ENCODE measurements at places on chromosomes 6 and 20.

GRCh38 chr6:70264306-70264705 lies 38.6 kb downstream of the COL9A1 start:
- DNase-seq: no peak

- no peak for DNase-seq
Observed at GRCh38 chr20:20227013-20227571, 140.8 kb upstream of the INSM1 start.

- DNase-seq: no peak
Observed at GRCh38 chr20:37687478-37687805, 6.4 kb upstream of the CTNNBL1 start.

GRCh38 chr6:161245363-161245762 lies 28.5 kb downstream of the AGPAT4 start:
- no peak for DNase-seq

DNA sequence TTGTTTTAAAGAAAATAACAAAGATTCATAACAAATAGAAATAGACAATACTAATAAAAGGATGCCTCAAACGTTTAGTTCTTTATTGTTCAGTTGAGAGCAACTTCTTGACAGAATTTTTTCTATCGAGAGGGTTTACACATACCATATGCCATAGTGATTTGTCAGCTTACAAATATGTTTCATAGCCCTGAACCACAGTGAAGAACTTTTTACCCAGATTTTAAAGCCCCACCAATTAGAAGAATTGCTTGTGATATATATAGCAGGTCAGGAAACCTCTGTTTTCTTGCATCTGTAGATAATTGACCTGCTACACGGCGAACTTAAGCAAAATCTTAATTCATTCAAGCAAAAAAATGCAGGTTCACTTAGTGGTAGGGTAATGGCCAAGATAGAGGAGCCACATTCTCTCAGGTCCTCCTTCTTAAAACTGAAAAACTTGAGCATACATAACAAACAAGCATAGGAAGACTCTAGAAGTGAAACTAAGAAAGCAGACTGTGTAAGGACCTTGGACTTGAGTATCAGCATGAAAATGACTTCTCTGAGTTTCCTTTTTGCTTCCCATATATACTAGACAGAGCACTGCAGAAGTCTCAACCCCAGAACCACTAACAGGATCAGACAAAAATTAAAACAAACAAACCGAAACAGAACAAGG lies 39.5 kb downstream of the CRISP1 start:
- no peak for DNase-seq

GRCh38 chr20:44637522-44638372 lies 13.8 kb downstream of the ADA start:
- DNase-seq: no peak

- DNase-seq: no peak
Observed at GRCh38 chr6:41713650-41714291, 21.6 kb downstream of the TFEB start.

GRCh38 chr6:22512686-22513427 lies 56.5 kb upstream of the HDGFL1 start:
- DNase-seq: no peak

DNA sequence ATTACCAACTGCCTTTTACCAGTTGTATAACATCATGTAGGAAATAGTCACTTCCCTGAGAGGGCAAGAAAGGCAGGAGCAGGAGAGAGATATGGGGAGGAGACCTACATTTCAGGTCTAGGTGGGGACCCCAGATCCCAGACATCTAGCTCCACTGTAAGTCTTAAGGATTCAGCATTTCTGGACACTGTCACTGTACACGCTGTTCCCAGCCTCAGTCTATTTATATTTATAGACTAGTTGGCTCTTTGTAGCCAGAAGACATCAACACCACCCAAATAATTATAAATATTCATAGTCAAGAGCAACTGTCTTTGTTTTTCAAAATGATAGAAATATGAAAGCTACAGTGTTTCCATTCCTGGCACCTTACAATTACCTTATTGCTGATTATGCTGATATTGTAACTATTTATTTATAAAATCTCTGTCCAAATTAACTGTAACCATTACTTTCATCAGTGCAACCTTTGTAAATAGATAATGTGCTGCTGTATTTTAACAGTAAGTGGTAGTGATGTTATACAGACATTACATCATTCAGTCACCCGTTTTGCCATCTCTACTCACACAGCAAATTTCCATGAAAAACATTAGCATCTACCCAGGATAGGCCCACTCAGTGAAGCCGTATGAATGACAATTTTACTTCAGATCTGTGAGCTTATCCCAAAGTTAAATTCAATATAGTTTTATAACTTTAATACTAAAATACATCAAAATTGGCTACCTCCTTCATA lies 162.8 kb downstream of the PTPRK start:
- DNase-seq: no peak

DNA sequence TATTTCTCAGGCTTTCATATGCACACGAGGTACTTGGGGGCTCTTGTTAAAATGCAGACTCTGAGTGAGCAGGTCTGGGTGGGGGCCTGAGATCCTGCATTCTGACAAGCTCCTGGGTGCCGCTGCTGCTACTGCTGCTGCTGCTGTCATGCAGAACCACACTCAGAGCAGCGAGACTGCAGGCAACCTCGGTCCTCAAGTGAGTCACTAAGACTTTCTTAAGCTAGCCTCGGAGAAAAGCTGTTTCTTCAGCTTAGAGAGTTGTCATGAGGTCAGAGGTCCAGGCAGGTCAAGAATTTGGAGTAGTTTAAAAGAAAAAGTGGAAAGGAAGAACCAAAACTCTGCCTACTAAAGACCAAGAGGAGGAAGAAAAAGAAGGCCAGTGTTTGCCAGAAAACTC lies 92.9 kb downstream of the SPTLC3 start:
- peak; percentile 77 for DNase-seq

- DNase-seq: peak; percentile 93
Observed at GRCh38 chr6:5541751-5542432, 280.6 kb downstream of the FARS2 start.

- DNase-seq: peak; percentile 77
Observed at GRCh38 chr6:13486679-13487121, 700 bp downstream of the GFOD1 start.

- peak; percentile 79 for DNase-seq
Observed at GRCh38 chr20:44651684-44652423, at the start of gene ADA. TSS of gene ADA (minus strand) at chr20:44651699. CDS start at chr20:44651607, 92 bp downstream.

- DNase-seq: no peak
Observed at GRCh38 chr20:32282461-32282860, 5.0 kb downstream of the KIF3B start.

- no peak for DNase-seq
Observed at GRCh38 chr6:6246544-6246943, 73.9 kb downstream of the F13A1 start.

- no peak for DNase-seq
Observed at GRCh38 chr20:59004493-59004762, 2.6 kb downstream of the CTSZ start.

- DNase-seq: no peak
Observed at GRCh38 chr6:37347670-37348111, 6.1 kb upstream of the RNF8 start.

DNA sequence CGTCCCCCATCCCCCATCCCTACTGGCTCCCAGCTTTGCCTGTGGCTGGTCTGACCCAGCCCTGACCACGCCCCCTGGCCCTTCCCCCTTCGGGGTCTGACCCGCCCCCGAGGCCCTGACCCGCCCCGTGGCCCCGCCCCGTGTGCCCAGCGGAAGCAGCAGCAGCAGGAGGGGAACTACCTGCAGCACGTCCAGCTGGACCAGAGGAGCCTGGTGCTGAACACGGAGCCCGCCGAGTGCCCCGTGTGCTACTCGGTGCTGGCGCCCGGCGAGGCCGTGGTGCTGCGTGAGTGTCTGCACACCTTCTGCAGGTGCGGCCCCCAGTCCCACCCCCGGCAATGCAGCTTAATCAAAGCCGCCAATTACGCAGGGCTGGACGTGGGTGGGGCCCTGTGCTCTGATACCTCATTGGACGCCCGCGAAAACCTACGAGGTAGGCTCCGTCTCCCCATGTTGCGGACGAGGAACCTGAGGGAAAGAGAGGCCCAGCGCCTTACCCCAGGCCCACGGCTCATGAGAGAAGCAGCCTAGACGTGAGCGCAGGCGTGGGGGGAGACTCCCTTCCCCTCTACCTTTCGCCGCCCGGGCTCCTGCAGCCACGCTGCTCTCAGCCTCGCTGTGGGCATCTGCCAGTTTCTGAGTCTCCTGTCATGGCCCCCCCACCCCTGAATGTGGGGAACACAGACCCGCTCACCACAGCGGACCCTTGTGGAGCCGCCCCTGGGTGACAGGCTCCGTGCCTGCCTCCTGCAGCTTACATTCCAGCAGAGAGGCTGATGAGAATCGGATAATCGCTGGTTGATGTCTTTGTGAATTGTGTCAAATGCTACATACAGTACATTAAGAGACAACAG lies 12.8 kb downstream of the RBCK1 start:
- no peak for DNase-seq

DNA sequence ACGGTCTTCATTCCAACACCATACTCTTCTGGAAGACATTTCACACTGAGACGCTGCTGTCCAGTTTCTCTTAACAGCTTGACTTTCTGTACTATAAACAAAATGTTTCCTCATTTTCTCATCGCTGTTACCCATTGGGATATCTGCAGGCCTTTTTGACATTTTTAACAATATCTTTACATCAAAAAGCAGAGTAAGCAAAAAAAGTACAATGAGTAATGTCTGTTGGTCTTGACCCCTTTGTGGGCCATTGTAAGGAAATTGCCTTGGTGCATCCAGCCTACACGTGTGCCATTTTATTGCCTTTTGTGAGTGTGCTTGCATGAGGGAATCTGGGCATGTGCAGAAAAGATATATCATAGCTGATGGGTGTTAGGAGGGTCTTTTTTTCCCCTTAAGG lies 129.1 kb upstream of the MANEA start:
- no peak for DNase-seq
